Smooth muscle cell of trachea (primary cell): ENCODE measurements at places on chromosomes 5 and 9. TPM values are rescaled to one million over a fixed set of nuclear protein-coding genes. Genes with fewer than 3 reads are reported as not detected.

The CTSL gene
- 1,109 and 1,131 TPM in 2 replicates for total RNA-seq

The CCDC152 gene
- total RNA-seq = 5.8 and 8.0 TPM in 2 replicates

The SGTB gene
- total RNA-seq = 12.6 and 19.6 TPM in 2 replicates

The DNAH5 gene
- 2.2 and 2.6 TPM in 2 replicates for total RNA-seq

The GRM6 gene
- total RNA-seq = not detected in 2 replicates

The SOX30 gene
- under 0.01 TPM in 1 of 2 replicates, not detected in the other for total RNA-seq

The SAXO1 gene
- total RNA-seq = under 0.01 and 0.17 TPM in 2 replicates

The ZNF366 gene
- under 0.01 TPM in 1 of 2 replicates, not detected in the other for total RNA-seq

The IRX1 gene
- total RNA-seq = not detected in 2 replicates

The PPP6C gene
- total RNA-seq = 12.1 and 15.6 TPM in 2 replicates

The GABRA1 gene
- total RNA-seq = not detected in 2 replicates
